AG09309 (cell line): ENCODE measurements at places on chromosomes 5 and 9.

DNA sequence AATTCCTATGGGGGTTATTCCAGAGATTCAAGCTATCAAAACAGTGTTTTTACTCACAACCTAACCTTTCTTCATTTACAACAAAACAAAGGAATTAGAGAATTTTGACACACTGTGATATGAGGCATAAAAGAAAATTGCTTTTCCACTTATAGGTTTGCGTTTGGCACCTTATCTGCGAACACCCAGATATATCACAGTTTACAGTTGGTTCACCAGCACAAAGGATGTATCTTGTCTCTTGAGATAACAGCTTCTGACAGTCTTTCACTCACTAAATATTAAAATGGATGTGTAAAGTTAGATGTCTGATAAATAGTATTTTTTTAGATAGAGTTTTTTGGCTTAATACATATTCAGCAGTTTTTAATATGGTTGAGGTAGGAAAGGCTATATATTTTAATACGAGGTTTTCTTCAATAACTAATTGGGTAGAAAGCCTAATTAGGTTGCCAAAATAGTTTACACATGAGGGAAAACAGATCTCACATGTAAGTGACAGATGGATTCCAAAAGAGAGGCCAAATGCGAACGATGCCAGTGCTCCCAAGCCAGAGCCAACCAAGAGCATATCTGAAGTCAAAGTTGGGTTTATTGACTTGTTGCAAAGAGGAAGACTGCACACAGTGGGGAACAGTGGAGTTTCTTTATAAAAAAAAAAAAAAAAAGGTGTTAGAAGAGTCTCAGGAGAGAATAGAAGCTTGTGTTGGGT, 1495.2 kb downstream of the MAT2B start:
- no peak for DNase-seq

DNA sequence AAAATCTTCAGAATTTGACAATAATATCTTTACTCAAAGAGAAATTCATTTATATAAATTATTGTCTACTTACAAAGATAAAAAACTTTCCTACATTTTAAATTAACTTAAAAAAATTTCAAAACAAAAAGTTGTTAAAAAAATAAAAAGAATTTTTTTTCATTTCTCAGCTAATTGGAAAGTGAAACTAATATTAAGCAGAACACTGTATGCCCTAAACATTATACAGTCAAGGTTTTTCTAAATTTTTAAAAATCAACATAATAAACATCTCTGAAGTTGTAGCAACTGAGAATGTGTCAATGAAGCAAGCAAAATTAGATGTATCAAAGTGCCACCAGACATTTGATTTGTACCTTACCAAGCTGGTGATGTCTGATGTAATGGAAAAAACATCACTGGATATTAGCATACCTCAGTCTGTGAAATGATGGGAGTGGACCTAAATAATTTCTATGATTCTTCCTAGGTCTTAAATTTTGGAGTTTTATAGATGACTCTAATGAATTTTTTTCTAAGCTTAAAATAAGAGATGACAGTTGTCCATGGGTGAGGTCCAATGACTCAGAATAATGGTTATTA, 290.1 kb downstream of the ADAMTS6 start:
- DNase-seq: no peak

- DNase-seq: no peak
These were observed 91.0 kb downstream of the AOPEP start for GRCh38 chr9:94817291-94818177.

DNA sequence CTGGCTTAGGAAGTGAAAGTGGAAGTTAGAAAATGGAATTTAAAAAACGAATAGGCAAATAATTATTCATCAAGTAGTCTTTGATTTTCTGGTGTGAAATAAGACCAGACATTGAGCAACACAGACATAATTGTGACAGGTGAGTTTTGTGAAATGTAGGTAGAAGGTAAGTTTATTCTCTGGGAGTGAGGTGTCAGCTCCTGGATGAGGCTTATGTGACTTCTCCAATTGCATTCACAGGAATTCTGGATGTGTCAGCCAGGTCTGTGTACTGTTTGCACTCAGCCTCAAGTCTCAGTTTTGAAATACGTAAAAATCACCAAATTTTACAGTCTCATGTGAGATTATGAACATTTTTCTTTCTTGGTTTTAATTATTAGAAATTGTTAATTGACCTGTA, 537.6 kb downstream of the CETN3 start:
- DNase-seq: no peak

- no peak for DNase-seq
These were observed 9.4 kb downstream of the SCGB3A2 start for GRCh38 chr5:147887930-147888329.

DNA sequence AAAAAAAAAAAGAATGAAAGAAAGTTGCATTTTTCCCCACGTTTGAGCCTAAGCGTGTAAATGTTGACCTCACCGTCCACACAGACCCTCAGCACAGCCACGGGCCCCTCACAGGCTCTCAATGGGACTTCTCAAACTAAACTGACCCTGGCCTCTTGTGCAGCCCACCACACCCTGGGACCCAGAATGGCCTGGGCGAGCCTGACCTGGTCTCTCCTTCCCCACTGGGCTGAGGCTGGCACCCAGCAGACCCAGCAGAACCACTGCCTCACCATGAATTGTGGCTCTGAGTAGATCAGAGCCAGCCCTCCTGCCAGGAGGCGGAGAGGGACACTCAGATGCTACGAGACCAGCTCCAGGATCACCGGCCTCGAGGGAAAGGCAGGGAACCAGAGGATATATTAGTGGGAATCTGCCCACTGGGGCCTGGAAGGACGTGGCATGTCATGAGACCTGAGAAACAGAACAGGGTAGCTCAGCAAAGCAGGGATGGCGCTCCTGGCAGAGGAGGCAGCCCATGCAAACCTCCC, 124.4 kb downstream of the ZNF354C start:
- no peak for DNase-seq

DNA sequence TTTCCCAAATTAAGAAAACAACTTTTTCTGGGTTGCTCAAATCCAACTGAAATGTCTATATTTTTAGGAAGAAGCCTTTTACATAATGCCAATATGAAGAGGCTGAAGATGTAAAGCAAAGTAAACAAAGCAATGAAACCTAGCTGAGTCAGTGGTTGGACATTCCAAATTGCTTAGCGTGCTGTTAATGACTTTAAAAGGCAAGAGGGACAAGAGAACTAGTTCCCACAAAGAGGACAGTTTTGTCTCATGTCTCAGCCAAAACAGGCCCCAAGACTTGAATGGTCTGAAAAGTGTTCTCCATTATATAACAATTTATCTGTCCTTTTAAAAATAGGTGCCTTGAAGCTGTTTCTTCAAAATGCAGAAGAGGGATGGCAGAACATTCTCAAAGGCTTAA, 407.0 kb downstream of the ENC1 start:
- no peak for DNase-seq

GRCh38 chr5:177445052-177445916, 1.3 kb upstream of the PRR7 start:
- DNase-seq: no peak

DNA sequence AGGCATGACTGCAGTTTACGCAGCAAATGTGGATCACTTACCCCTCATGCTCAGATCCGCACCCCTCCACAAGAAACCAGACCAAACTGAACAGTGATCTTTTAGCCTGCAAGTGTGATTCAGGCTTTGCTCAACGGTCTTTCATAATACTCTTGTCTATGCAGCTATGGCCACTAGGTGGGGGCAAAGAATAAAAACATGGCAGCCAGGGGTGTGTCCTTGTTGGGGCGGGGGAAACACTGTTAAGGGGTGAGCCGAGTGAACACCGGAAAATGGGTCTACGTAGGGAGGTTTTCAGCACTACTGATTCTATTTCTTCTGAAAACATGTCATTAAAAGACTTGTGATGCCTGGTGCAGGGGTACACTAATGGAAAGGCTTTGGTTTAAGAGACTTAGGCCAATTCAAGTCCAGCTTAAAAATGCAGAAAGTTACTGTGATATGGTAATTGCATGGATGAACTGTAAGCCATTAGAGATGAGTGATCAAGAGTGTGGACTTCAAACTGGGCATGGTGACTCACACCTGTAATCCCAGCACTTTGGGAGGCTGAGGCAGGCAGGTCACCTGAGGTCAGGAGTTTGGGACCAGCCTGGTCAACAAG, 49.9 kb upstream of the GPR151 start:
- DNase-seq: peak; percentile 40
